ENCODE measurements at places on chromosomes 3 and 15. TPM values are rescaled to one million over a fixed set of nuclear protein-coding genes. Genes with fewer than 3 reads are reported as not detected.

GATM gene
- total RNA-seq, result 10.7 TPM

COL6A5 gene
- not detected for total RNA-seq

EFCAB12 gene
- total RNA-seq, result 4.0 TPM

MYEF2 gene
- 110 TPM for total RNA-seq

APEH gene
- total RNA-seq, result 150 TPM

ROPN1 gene
- not detected for total RNA-seq

OXSM gene
- total RNA-seq, result 8.7 TPM

PLCB2 gene
- total RNA-seq, result 8.7 TPM

ATP2B2 gene
- 0.23 TPM for total RNA-seq

THPO gene
- 0.98 TPM for total RNA-seq

UCN2 gene
- total RNA-seq, result 1.3 TPM

TXNRD3 gene
- 13.8 TPM for total RNA-seq

GRK7 gene
- not detected for total RNA-seq

DNA sequence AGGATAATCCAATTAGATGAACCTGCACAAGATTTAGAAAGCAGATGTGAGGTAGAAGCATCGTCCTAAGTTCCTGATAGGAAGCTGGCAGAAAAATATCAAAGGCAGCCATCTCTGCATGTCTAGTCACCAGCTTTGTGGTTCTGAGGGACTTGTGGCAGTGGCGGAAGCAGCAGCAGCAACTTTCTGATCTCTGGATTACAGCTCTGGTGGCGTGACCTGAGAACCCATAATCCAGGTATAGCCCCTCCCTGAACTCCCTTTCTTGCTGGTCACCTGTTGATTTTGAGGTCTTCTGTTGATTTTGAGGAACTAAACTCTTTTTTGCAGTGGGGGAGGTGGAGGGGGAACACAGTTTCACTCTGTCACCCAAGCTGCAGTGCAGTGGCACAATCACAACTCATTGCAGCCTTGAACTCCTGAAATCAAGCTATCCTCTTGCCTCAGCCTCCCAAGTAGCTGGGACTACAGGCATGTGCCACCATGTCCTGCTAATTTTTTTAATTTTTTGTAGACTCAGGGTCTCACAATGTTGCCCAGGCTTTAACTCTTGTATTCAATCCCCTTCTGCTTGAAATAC, 7.9 kb downstream of the FSIP1 start:
- DNase-seq, result no peak

- DNase-seq, result no peak
These were observed 276.4 kb downstream of the XXYLT1 start for GRCh38 chr3:194994551-194994981.

DNA sequence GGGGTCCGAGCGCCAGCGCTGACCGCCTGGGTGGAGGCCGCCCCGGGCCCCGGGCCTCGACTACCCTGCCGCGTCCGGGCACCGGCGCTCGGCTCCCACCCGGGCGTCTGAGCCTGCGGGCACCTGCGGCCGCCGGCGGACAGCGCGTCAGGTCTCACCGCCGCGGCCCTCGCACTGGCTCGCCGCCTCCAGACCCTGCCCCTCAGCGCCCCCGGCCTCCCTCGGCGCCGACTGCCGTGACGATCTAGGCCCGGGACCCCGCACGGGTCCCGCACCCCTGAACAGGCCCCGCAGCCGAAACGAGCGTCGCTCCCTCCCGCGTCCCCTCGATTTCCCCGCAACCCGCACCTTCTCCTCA, 297 bp downstream of the PRC1 start:
- DNase-seq, result peak; percentile 13

DNA sequence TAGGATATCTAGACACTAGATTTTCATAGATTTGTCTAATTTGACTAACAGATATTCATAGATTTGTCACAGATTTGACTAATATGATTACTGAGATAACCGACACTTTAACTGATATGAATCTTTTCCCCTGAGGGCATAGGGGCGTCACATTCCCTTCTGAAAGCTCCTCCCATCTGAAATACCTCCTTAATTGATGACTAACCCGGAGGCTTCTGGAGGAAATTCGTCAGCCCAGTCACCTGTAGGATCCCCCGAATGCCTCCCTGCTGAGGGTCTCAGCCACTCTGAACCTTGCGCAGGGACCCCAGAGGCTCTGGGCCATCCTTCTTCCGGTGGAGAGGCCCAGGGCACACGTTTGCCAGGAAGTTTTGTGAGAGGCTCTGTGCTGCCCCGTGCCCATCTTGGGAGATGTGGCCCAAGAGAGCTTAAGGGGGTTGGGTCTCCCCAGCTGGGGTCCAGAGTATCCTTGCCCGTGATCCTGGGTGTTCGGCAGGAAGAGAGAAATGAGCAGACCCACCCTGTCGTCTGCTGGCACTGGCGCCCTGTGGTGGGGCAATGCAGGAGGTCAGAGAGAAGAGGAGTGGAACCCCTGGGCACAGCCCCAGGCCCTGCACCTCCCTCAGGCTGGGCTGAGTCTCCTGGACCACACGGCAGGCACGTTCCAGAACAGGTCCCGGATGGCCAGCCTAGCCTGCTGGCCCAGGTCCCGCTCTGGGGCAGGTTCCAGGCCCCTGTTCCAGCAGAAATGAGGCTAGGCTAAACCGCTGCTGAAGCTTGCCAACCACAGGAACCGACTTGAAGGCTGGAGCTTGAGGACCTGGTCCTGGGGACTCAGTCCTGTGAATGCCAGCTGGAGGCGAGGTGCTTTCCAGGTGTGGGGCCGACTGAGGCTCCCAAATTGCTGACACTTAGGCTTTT, 1.7 kb downstream of the PLA2G4D start:
- DNase-seq, result no peak

- DNase-seq, result no peak
These were observed 165.3 kb downstream of the FMN1 start for GRCh38 chr15:33029109-33029652.

GRCh38 chr3:39196671-39197356, 4.4 kb upstream of the XIRP1 start:
- no peak for DNase-seq

DNA sequence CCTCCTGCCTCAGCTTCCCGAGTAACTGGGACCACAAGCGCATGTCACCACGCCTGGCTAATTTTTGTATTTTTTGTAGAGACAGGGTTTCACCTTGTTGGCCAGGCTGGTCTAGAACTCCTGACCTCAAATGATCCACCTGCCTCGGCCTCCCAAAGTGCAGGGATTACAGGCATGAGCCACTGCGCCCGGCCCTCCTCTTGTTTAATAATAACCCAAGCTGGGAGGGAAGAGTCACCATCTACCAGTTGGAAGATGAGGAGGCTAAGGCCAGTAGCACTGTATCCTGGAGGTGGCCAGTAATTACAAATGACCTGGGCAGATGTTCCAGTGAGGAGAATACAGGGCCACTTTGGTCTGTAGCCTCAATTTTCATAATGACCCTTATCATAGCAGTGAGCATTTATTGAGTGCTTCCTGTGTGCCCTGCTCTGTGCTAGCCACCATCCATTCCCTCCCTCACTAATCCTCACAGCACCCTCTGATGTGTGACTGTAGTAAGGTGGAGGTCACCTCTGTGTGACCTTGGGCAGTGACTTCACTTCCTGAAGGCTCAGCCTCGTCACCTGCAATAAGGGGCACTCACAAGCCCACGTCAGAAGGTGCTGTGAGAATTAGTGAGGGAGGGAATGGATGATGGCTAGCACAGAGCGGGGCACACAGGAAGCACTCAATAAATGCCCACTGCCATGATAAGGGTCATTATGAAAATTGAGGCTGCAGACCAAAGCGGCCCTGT, 64.2 kb downstream of the ABTB1 start:
- DNase-seq, result no peak

GRCh38 chr15:80275961-80276360, 23.9 kb upstream of the CTXND1 start:
- DNase-seq, result no peak

- peak; percentile 22 for DNase-seq
These were observed 9.5 kb downstream of the SEC22C start for GRCh38 chr3:42572278-42572677.

DNA sequence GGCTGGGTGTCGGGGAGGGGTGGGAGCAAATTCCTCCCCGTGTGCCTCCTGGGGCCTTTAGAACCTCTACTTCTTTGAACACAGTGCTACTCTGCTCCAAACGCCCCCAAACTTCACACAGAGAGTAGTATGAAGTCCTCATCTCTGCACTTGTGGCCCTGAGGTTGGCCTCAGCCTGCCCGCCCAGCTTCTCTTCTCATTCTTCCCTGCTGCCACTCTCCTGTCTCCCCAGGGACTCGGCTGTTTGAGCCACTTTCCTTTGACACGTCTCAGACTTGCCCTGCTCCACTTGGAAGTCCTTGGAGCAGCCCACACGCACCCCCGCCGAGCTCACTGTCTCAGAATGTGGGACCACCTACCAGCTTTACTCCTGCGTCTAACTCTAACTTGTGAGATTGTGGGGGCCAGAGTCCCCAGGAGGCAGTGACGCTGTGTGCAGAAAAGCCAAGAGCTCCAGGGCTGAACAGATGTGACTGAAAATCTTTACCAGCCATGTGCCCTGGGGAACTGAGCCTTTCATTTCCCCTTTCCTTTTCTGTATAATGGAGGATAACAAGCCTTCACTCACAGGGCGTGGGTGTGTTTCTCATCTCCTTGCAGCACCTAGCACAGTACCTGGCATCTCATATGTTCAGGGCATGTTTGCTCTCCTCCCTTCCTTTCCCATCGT, 233.6 kb upstream of the CTDSPL start:
- no peak for DNase-seq

DNA sequence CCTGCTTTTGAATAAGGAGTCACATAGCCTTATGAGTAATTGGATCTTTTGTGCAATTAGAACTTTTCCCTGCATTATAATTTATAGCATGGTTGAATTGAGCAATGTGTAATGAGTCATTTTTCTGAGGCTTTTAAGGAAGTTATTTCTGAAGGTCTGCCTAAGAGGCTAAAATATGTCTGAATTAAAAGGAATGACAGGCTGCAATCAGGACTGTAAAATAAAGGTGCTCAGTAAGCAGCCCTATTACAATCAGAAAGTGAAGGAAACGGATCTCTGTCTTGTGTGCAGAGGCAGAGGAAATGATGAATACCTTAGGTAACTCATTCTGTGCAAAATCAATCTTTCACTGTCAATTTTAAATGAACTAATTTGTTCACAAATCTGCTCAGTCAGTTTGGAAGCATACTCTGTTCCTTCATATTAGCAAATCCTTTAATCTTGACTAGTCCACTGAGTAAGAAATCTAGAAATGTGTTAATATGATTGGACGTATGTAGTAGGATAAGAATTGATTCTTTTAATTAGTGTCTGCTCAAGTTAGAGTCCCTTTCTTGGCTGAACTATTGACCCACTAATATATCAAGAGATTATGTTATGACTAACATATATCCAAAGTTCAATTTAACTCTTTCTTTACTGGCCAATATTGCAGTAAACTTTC, 290.1 kb downstream of the ZIC1 start:
- no peak for DNase-seq

DNA sequence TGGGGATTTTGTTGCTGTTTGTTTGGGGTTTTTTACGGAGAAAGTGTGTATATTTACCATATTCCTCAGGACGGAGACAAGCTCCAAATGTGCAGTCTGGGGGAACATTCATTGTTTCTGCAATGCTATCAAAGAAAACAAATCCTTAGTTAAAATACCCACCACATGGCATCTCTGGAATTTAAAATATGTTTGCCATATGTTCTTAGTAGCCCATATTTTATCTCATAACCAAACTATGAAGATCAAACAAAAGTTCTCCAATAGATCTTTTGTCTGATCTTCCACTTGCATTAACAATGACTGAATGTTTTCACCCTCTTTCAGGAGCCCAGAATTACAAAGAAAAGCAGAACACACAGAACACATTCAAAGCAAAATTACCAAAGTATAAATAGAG, 35.3 kb downstream of the EFHB start:
- no peak for DNase-seq

DNA sequence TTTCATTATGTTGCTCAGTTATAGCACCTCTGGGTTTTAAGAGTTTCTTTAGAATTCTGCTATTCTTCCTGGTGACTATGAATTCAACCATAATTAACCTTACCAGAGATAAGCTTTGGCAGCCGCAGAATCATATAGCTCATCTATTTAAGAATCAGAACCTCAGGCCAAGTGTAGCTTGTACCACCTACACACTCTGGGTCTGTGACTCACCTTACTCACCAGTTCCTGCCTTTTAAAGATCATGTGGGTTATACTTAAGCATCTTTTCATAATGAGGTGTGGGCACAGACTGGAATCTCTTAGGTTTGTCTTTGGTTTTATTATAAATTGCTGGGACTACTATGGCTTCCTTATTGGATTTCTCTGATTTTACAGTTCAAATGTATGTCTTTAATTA, 21.9 kb downstream of the CDV3 start:
- DNase-seq, result no peak

- no peak for DNase-seq
These were observed 179.8 kb downstream of the ZPLD1 start for GRCh38 chr3:102614585-102614984.

- DNase-seq, result no peak
These were observed 40.6 kb downstream of the GOLGA8S start for GRCh38 chr15:23395030-23395692.

DNA sequence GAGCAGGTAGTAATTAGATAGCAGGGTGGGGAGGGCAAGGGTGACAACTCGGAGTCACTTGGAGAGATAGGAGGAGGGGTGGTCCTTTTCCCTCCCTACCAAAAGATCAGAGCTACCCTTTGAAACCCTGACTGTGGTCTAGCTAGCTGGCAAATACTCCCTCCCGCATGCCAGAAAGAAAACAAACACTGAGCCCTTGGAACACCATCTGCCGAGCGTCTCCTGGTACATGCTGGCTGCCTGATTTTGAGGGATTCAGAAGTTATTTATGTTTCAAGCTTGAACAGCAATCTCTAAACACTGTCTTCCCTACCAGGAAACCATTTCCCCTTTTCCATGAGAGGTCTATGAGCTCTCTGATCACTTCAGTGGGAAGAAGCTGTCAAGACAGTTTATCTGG, 291.6 kb upstream of the CFAP20DC start:
- DNase-seq, result no peak

DNA sequence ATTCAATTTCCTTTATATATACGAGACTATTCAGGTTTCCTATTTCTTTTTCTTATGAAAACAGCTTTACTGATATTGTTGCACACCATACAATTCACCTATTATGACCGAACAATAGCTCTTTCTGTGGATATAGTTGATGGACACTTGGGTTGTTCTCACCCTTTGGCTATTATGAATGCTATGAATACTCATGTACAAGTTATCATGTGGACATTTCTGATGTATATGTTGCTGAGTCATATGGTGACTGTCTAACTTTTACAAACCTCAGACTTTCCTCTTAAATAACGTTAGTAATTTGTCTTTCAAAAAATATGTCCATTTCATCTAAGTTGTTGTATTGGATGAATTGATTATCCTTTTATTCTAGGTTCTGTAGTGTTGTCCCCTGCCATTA, 15.7 kb upstream of the USF3 start:
- DNase-seq, result no peak

Measured in neural crest cell (in vitro differentiated cells).